Panc1 (cell line): ENCODE measurements at places on chromosomes 2 and 18. TPM values are rescaled to one million over a fixed set of nuclear protein-coding genes. Genes with fewer than 3 reads are reported as not detected.

The CYS1 gene
- 20.4 TPM for total RNA-seq

The SERPINB4 gene
- not detected for total RNA-seq

DNA sequence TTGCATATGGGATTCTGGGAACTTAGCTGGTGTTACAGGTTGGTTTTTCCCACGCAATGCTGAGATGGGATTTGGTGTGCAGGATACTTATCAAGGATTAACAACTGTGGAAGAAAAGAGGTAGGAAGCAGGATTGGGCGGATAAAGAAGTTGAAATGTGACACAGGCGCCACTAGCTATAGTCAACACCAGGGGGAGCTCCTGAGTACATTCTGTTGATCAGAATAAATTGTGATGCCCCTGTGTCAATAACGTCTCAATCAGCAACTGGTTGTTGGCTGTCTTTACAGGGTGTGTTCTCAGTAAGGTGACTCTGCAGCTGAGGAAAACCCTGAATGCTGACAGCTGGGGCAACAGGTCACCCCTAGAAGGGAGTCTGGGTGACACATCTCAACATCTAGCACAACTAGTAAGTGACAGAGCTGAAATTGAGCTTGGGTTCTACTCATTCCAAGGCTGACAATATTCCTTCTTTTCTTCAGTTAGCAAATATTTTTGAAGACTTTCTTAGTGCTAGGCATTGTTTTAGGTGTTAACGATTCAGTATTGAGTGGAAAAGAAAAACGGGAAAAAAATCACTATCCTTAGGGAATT is 143.0 kb downstream of the ARL6IP6 start:
- H3K36me3 ChIP-seq, result no peaks in the 10 kb centered on the region
- H3K4me1 ChIP-seq, result no peaks in the 10 kb centered on the region
- H3K4me3 ChIP-seq, result no peak overlapping the region
- no peak overlapping the region for H3K27ac ChIP-seq
- peak; percentile 4 for DNase-seq

- H3K27ac ChIP-seq, result no peak overlapping the region
- H3K27me3 ChIP-seq, result peaks cover 5% of the 10 kb centered on the region; the same call in 1 of the 2 replicates
- no peak for DNase-seq
- H3K36me3 ChIP-seq, result no peaks in the 10 kb centered on the region
Measured at GRCh38 chr2:205767617-205768016, 85.3 kb downstream of the NRP2 start.

- no peak overlapping the region for H3K4me3 ChIP-seq
- no peak overlapping the region for H3K27ac ChIP-seq
- DNase-seq, result no peak
- H3K4me1 ChIP-seq, result no peaks in the 10 kb centered on the region
- no peaks in the 10 kb centered on the region; the same call in 1 of the 2 replicates for H3K36me3 ChIP-seq
Measured at GRCh38 chr2:216066230-216066629, 15.4 kb downstream of the PECR start.

- no peaks in the 10 kb centered on the region for H3K4me1 ChIP-seq
- peak overlapping the region; percentile 30; the same call in 1 of the 2 replicates for H3K27ac ChIP-seq
- no peaks in the 10 kb centered on the region for H3K36me3 ChIP-seq
- peak; percentile 32 for DNase-seq
- no peaks in the 10 kb centered on the region for H3K27me3 ChIP-seq
Measured at GRCh38 chr2:86747711-86748639, 27.9 kb downstream of the RMND5A start.

- H3K4me1 ChIP-seq, result peaks cover 8% of the 10 kb centered on the region; the same call in 1 of the 2 replicates
- peak overlapping the region; percentile 78 for H3K4me3 ChIP-seq
- no peak for DNase-seq
- peak overlapping the region; percentile 68 for H3K27ac ChIP-seq
- H3K36me3 ChIP-seq, result peaks cover 15% of the 10 kb centered on the region
Measured at GRCh38 chr18:9333441-9334328, 888 bp upstream of the TWSG1 start.

- H3K36me3 ChIP-seq, result no peaks in the 10 kb centered on the region
- no peaks in the 10 kb centered on the region for H3K4me1 ChIP-seq
- H3K27ac ChIP-seq, result no peak overlapping the region
- DNase-seq, result no peak
- H3K4me3 ChIP-seq, result no peak overlapping the region
Measured at GRCh38 chr18:75421656-75422055, 5.8 kb downstream of the SMIM21 start.

GRCh38 chr2:211854832-211855231 is 683.8 kb downstream of the ERBB4 start:
- H3K4me3 ChIP-seq, result no peak overlapping the region
- no peaks in the 10 kb centered on the region for H3K36me3 ChIP-seq
- no peak for DNase-seq
- no peak overlapping the region for H3K27ac ChIP-seq

DNA sequence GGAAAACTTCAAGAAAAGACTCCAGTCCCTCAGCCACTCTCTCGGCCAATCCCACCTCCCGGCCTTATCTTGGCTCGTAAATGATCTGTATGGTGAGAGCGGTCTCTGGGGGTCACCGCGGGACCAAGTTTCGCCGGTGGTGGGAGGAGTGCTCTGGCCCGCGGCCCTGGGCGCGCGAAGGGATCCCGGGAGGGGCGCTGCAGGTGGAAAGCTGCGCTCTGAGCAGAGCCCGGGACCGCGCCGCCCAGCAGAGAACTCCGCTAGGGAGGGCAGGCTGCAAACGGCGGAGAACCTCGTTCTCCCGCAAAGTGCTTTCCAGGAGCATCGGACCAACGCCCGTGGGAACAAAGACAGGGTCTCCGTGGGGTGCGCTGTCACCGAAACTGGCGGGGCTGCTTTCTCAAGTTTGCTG is 622 bp downstream of the LRP2 start:
- DNase-seq, result no peak
- peak overlapping the region; percentile 45 for H3K4me3 ChIP-seq
- no peaks in the 10 kb centered on the region for H3K36me3 ChIP-seq
- peaks cover 28% of the 10 kb centered on the region for H3K27me3 ChIP-seq
- H3K27ac ChIP-seq, result no peak overlapping the region
